ENCODE measurements at places on chromosomes 3 and 15.

DNA sequence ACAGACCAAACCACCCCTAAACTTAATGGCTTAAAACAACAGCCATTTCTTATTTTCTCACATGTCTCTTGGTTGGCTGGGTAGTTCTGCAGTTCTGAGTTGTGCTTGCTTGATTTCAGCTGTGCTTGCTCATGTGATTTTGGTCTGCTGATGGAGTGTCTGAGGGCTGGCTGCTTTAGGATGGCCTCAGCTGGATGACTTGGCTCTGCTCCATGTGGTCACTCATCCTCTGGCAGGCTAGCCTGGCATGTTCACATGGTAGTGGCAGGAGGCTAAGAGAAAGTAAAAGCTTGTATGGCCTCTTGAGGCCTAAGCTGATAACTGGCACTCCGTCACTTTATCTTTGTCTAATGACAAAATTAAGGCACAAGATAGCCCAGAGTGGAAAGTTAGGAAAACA is 4.1 kb downstream of the SV2B start:
- no peak for DNase-seq

GRCh38 chr15:77495838-77496596 is 75.3 kb downstream of the HMG20A start:
- no peak for DNase-seq

- no peak for DNase-seq
These were observed 9.7 kb downstream of the CCK start for GRCh38 chr3:42256135-42256819.

DNA sequence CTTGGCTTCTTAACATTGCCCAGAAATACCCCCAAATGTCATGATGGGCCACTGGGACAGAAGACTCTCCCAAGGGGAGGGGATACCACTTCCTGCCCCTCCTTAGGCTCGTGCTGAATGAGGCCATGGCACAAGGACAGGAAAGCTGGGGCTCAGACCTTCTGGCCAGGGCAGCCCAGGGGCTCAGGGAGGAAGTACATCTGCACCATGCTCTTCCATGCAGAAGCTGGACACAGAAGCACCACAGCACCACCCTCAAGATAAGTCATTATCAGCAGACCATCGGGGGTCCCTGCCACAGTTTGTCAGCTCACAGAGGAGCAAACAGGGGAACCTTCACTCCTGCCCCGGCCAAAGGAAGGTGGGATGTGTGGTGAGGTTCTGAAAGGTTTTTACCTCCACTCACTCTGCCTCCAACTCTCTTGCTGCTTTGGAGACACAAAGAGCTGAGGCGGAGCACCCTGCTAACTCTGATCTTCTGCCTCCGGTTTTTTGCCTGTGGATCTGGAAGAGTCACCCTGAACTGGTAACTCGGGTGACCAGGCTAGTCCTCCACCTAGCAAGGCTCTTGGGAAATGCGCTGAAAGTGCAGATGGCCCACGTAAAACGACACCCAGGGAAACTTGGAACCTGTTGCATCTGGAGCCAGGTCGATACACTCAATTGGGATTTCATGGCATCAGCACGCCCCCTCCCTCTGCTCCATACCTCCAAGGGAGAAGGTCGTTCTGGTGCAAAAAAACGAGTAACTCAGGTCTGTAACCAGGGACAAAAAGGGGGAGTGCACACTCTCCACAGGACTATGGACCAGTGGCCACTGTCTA is 8.3 kb downstream of the BMF start:
- no peak for DNase-seq

DNA sequence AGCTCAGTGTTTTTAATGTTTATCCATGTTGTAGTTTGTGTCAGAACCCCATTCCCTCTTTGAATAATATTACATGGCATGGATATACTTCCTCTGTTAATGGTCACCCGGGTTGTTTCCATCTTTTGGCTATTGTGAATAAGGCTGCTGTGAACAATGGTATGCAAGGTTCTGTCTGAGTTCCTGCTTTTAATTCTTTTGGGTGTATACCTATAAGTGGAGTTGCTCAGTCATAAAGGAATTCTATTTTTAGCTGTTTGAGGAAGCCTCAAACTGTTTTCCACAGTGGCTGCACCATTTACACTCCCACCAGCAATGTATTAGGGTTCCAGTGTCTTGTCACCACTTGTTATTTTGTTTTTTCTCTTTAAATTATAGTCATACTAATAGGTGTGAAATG is 99.6 kb downstream of the SLC25A26 start:
- DNase-seq: no peak

DNA sequence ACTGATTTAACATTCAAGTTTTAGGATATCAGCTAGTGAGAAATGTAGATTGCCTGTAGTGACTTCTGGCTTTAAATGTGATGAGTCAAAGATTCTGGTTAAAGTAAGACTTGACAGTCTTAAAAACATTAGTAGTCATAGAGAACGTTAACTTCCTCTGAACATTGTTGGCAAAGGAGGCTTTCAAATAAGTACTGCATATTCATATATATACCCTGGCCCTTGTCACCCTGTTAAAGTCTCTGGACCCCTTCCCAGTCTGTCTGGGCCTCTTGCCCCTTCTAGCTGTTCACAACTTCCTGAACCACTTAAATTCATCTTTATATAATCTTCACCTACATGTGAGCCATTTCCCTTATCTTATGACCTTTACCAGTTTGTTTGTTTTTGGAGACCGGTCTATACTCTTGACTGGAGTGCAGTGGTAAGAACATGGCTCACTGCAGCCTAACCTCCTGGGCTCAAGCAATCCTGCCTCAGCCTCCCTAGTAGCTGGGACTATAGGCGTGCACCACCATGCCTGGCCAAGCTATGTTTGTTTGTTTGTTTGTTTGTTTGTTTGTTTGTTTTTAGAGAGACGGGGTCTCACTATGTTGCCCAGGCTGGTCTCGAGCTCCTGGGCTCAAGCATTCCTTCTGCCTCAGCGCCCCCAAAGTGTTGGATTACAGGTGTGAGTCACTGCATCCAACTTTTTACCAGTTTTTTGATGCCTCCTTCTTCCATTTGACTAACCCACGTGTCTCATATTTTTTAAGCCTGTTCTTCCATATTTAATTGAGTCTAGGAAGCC is 64.4 kb upstream of the CRTC3 start:
- DNase-seq: no peak

DNA sequence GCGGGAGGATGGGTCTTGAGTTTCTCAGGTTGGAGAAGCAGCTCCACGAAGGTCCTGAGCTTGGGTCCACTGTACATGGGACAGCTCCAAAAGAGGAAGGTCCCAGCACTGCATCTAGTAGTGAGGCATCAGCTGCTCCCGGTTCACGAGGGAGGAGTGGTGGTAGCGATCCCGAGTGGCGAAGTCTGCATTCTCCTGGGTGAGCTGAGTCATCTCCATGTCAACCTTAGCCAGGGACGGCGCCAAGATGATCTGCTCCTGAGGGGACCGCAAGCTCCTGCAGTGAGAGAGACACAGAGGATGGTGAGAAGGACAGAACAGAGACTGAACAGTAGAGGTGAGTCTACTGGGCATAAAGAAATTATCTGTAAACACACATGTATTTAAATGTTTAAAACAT is 28.0 kb upstream of the HEG1 start:
- no peak for DNase-seq

- no peak for DNase-seq
These were observed 1059.8 kb downstream of the SI start for GRCh38 chr3:164018500-164018899.

DNA sequence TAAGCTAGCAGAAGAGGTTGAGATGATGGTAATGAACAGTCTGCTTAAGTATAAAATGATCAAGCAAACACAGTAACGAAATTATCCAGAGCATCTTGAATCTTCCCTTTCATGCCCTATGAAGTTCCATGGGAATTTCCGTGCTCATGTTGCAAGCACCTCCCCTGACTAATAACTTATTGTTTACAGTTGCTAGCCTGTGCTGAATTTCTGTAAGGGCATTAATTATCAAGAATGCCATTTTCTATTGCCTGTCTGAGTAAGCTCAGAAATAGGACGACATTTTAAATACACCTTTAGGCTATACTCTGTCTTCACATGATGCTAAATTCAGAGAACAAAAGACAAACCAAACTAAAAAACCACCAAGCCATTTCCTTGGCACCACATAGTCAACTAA is 257.5 kb upstream of the LRTM1 start:
- DNase-seq: no peak

DNA sequence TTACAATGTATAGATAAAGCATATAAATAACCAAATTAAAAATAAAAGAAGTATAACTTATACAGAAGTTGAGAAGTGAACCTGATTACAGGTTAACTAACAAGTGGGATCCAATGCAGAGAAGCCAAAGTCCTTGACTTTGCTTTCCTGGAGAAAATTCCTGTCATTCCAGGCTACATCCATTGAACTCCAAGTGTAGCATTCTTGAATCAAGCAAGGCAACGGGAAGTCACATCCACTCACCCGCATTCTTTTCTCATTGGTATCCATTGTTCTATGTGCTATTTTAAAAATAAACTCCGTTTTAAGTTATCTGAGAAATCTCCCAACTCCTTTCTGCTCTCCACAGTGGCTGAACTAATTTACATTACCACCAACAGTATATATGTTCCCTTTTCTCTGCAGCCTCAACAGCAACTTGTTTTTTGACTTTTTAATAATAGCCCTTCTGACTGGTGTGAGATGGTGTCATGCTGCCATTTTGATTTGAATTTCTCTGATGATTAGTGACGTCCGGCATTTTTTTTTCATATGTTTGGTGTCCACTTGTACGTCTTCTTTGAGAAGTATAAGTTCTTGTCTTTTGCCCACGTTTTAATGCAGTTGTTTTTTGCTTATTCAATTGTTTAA is 534.3 kb downstream of the ROBO1 start:
- no peak for DNase-seq

GRCh38 chr3:12644331-12644937 is 19.5 kb downstream of the RAF1 start:
- no peak for DNase-seq

GRCh38 chr15:77251662-77252061 is 168.2 kb downstream of the PEAK1 start:
- no peak for DNase-seq

DNA sequence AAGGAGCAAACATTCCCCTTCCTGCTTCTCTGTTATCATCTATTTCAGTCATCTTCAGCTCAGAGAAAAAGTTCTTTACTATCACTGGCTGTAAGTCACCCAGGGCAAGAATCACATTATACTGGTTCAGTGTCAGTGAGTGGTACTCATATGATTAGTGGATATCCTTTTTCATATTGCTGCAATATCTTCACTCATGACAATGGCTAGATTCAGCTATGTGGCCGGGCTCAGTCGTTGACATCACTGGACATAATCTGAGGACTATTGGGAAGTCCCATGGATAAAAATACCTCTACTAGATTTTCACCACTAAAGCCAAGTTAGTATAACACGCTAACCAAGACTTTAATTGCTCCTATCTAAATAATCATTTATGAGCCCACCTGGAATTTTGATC is 91.3 kb upstream of the UBE2E2 start:
- DNase-seq: no peak

- DNase-seq: no peak
These were observed 907.5 kb downstream of the ZPLD1 start for GRCh38 chr3:103342205-103342731.

DNA sequence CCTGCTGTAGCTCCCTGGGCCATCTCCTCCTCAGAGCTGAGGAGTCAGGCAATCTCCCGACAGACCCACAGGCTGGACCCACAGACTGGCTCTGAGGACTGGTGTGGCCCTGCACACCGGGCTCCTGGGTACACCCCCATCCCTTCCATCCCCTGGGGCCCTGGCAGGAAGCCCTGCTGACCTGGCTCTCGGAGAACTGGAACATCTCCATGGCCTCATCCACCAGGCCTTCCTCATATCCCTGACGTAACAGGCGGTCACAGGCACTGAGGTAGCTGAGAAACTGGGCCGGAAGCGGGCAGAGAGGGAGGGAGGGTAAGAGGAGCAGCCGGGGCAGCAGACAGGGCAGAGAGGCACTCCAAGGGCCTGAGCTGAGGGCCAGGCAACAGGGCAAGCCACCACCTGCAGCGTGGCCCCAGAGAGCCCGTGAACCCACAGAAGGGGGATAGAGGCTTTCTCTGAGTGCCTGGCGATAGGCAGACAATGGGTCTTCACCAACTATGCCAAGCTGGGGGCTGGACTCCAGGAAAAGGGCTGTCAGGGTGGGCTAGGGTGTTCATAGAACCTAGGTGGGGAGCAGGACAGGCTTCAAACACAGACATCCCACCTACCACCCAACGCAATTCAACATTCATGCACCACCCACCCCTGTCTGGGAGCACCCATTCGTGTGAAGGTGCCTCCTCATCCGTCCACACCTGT is 17.9 kb downstream of the KBTBD13 start:
- DNase-seq: no peak

DNA sequence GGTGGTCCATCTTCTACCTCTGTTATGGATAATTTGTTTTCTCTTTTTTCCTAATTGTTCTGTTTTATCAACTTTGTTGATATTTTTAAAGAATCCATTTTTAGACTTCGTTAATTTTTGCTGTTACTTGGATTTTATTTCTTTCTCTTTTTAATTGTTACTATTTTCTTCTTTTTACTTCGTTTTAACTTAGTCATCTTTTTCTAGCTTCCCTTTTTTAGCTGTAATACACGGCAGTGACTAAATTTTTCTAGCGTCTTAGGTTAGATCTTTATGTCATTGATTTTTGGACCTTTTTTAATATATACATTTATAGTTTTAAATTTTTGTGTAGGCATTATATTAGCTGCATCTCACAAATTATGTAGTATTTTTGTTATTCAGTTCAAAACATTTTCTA is 33.1 kb downstream of the ARIH2 start:
- DNase-seq: no peak

All from stimulated activated CD8-positive, alpha-beta memory T cell treated with anti-CD3 and anti-CD28 coated beads, Interleukin-7, amount 100 ng/mL, for 1 hour (primary cell).